ENCODE measurements at places on chromosomes 6 and 20.

- no peak for DNase-seq
These were observed 157.2 kb downstream of the SOD2 start for GRCh38 chr6:159535656-159536350.

DNA sequence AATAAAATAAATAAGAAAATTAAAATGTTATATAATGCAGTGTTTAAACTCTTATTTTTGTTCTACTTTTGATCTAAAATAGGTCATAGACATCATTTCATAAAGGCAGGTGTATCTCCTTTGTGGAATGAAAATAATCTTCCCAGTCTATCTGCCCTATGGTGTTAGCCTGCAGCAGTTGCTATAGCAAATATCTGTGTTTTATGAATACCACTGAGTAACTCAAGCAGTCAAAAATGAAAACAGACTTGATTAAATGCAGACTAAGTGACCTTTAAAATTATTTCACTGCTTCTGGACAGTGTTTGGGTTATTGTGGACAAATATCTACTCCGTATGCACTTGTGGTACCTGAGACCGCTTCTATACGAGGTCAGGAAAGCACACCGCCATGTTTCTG is 11.8 kb downstream of the HTR1B start:
- DNase-seq, result no peak

- no peak for DNase-seq
These were observed 161.7 kb upstream of the BMP5 start for GRCh38 chr6:56036916-56037600.

- DNase-seq, result no peak
These were observed 59.4 kb downstream of the TMEM242 start for GRCh38 chr6:157263881-157264397.

DNA sequence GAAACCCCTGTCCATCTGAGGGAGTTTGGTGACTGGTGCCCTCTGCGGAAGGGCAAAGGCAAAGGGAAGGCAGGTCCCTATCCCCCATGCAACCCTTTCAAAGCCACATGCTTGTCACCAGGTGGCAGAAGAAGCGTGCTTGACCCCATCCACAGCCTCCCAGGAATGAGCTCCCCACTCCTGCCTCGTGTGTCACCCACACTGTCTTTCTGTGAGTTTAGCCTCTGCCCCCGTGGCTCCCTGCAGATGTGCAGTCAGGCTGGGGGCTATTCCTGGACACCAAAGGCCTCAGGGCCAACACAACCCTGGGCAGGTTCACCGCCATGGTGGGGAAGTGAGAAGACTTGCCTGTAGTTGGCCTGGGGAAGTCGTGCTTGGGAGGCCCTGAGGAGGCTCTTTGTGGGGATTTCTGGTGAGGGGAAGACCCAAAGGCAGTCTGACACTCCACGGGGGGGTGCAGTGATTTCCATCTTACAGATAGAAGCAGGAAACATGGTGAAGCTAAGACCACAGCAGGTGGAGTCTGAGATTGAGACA is 16.6 kb upstream of the PCMTD2 start:
- DNase-seq, result no peak

DNA sequence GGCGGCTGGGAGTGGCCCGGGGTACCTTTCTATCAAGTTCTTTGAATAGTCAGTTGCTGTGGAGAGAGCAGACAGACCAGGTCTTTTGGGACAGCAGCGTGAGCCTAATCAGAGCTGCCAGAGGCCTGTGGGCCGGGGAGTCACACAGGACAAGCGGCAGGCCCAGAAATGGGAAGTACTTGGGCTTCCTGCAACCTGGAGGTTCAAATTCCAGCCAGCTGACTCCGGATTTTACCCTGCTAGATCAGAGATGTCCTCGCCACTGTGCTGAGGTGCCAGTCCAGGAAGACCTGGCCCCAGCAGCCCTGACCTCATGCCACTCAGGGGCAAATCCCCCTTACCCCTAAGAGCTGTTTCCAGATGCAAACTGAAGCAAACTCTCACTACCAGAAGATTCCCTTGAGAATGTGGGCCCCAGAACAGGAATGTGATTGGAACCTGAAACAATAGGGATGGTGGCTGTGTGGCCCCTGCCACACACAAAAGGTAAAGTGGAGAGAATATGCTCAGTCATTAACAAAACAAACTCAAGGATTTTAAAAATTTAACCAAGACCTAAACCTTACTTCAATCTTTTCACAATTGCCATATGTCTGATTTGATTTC is 9.7 kb downstream of the BEND3 start:
- no peak for DNase-seq

DNA sequence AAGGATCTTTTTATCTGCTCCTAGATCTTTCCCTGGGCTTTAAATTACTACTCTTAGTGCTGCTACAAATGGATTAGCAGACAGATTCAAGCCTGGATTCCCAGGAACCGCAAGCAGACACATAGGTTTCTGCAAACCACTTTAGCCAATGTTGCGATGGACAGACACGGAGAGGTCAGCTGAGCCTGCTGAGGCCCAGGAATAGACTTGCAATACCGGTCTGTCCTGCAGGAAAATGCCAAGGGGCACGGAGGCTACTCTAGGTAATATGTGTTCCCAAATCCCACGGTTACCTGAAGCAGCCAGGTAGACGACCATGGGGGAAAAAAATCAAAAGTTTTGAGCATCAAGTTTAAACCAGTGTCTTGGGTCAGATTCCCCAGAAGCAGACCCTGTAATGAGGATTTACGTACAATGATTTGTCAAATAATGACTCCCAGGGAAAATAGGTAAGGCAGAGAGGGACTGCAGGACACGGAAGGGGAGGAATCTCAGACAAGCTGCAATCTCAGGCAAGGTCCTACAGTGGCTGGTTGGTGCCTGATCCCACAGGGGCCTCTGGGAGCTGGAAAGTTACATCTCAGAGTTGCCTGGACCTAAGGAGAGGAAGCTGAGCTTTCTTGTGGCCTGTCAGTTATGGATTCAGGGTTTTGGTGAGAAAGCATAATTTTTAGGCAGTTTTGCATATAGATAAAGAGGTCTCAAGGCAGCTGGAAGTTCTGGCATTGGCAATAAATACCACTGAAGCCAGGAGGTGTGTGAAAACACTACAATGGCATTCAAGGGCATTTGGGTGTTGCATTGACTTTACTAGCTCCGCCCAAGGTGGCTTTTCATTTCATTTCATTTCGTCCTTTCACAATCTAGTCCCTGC is 12.5 kb downstream of the OTOR start:
- DNase-seq, result no peak

GRCh38 chr6:150280703-150281102 is 88.1 kb upstream of the IYD start:
- DNase-seq, result no peak

- DNase-seq, result no peak
These were observed 602 bp upstream of the TSPYL4 start for GRCh38 chr6:116254297-116255056.

DNA sequence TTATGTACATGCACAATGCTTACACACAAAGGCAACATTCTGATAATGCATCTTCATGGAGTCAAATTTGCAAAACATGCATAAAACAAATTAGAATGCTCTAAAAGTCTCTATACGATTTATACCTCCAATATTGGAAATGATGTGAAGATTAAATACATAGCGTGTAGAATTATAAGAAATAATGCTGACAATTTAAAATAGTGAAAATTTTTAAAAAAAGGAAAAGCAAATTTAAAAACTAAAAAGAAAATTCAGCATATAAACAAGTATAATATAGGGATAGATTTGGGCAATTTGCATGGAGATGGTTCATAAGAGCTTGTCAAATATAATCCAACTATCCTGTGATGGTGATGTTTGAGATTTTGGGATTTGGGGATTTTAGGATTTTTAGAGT is 14.9 kb downstream of the TCF21 start:
- DNase-seq, result no peak

DNA sequence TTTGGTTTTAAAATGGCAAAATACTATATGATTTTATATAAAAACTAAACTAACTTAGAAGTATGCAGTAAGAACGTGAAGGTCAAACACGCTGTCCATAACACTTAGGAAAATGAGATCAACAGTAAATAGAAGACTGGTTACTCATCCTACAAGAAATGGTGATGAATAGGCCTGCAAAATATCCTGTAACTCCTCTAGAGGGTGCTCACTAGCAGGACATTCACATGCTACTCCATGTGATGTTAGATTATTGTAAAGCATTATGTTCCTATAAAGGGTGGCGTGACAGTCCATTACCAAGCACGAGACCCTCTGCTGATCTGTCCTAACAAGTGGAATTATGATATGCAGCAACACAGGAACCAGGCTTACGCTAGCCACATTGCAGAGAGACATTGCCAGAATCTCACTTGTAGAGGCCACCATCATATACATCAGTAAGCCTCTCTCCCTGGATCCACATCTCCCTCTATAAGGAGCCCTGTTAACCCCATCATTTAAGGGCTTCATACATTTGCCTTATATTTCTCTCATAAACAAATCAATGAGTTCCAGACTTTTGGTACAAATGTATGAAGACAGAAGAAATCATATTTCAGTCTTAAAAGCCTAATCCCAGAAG is 18.0 kb upstream of the DEFB129 start:
- no peak for DNase-seq

GRCh38 chr6:113505084-113505699 is 352.0 kb upstream of the MARCKS start:
- DNase-seq, result no peak

All from esophagus squamous epithelium (tissue), 5 donors.